ENCODE measurements at places on chromosomes 7 and 10. TPM values are rescaled to one million over a fixed set of nuclear protein-coding genes. Genes with fewer than 3 reads are reported as not detected.

The PTPRZ1 gene
- 0.27 TPM for total RNA-seq

DNA sequence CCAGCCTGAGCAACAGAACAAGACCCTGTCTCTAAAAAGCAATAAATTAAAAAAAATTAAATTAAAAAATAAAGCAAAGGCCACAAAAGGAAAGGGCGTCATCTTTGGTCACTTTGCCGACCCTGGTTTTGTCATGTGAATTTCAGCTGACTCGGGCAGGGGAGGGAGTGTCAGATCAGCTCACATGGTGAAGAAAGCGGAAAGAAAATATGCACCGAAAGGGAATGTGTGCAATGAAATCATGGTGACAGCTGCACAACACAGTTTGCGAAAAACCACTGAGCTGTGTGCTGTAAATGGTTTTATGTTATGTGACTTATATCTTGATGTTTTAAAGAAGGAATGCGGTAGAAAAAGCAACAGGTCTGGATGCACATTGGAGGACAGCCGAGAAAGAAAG lies 39.8 kb downstream of the RCC1L start:
- no peak overlapping the region for H3K27ac ChIP-seq
- H3K36me3 ChIP-seq = no peaks in the 10 kb centered on the region
- no peak for DNase-seq
- H3K4me3 ChIP-seq = no peak overlapping the region
- no peaks in the 10 kb centered on the region for H3K4me1 ChIP-seq

DNA sequence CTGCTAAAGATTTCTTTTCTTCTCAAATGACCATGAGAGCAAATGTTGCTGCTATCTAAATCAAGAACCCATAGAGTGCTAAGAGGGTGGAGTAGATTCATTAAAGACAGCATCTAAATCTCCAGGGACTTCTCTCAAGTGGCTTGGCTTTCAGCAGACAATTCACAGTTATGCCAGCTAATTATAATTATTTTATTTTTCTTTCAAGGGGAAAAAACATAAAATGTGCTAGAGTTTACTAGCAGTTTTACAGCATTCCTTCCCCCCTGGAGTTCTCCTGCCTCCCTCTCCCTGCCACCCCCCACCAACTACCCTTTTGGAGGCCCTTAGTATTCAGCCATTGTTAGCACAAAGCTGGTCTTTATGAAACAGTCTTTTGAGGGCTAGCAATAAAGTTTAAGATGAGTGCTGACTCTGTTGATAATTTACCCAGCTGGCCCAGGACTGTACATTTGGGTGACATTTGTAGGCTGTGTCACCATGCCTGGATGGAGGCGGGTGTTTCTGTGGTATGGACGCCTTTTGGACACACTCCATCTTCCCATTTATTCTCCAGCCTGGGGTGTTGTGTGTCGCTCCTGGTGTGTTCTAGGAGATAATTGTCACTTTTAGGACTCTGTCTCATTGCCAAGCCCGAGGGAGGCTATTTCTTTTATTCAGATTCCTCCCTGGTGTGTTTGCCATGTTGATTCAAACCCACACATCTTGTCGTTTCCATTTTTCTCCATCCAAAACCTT lies 160.2 kb downstream of the CREB5 start:
- DNase-seq = no peak
- no peaks in the 10 kb centered on the region for H3K4me1 ChIP-seq
- H3K36me3 ChIP-seq = no peaks in the 10 kb centered on the region
- no peaks in the 10 kb centered on the region for H3K27me3 ChIP-seq
- H3K4me3 ChIP-seq = no peak overlapping the region

- no peak overlapping the region for H3K4me3 ChIP-seq
- H3K36me3 ChIP-seq = no peaks in the 10 kb centered on the region
- no peaks in the 10 kb centered on the region for H3K27me3 ChIP-seq
- DNase-seq = no peak
Observed at GRCh38 chr10:22856444-22857074, 71.3 kb upstream of the ARMC3 start.

DNA sequence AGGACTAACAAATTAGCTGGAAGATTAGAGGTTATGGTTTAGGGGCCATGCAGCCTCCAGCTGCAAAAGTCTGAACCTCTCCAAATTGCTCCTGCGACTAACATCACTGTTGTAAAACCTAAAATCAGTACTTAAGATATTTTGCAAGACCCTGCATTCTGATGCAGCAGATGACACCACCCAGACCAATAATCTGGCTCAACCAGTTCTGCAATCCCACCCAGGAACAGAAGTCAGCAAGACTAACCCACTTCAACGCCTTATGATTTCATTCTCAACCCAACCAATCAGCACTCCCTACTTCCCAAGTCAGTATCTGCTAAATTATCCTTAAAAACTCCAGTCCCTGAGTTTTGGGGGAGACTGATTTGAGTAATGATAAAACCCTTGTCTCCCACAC lies 250.8 kb upstream of the MBL2 start:
- no peaks in the 10 kb centered on the region for H3K36me3 ChIP-seq
- no peak for DNase-seq
- H3K4me3 ChIP-seq = no peak overlapping the region
- no peaks in the 10 kb centered on the region for H3K27me3 ChIP-seq
- H3K27ac ChIP-seq = no peak overlapping the region
- H3K4me1 ChIP-seq = no peaks in the 10 kb centered on the region

- H3K27ac ChIP-seq = no peak overlapping the region
- peaks cover 16% of the 10 kb centered on the region for H3K27me3 ChIP-seq
- H3K4me3 ChIP-seq = no peak overlapping the region
- H3K36me3 ChIP-seq = no peaks in the 10 kb centered on the region
- peaks cover 7% of the 10 kb centered on the region for H3K4me1 ChIP-seq
- no peak for DNase-seq
Observed at GRCh38 chr7:98874942-98875341, 3.4 kb upstream of the TRRAP start.

DNA sequence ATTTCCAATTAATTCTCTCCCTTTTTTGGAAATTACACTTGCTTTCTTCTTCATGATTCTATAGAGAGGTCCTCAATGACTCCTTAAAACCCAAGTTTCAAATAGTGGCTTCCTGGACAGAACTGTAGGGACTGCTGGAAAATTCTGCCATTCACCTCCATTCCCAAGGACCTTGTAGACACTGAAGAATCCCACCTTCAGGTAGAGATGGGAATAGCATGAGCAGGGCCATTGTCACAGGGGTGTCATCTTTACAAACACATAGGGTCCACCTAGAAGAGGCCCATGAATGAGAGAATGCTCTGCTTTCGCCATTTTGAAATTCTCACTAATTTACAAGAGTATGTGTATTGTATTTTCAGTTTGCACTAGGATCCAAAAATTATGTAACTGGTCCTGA lies 701.7 kb upstream of the CELF2 start:
- H3K27ac ChIP-seq = no peak overlapping the region
- no peak overlapping the region for H3K4me3 ChIP-seq
- no peaks in the 10 kb centered on the region for H3K36me3 ChIP-seq
- DNase-seq = no peak

DNA sequence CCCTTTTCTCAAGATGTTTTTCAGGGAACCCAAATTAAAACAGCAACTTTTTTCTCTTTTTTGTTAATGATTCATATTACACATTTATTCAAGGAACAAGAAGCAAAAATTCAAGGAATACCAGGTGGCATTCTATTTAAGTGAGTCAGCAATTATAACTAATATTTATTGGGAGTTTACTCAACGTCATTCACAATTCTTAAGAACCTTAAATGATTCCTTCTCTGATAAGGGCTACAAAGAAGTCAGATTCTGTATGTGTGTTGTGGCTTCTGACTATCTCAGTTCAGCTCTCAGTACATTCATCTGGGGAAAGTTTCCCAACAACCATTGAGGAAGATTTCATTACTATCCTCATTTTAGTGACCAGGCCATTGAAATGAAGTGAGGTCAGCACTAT lies 470.7 kb upstream of the AKR1E2 start:
- peaks cover 7% of the 10 kb centered on the region for H3K4me1 ChIP-seq
- H3K4me3 ChIP-seq = no peak overlapping the region
- H3K27ac ChIP-seq = no peak overlapping the region
- no peaks in the 10 kb centered on the region for H3K27me3 ChIP-seq
- H3K36me3 ChIP-seq = no peaks in the 10 kb centered on the region

The CHCHD2 gene
- 712 TPM for total RNA-seq

The CLEC2L gene
- total RNA-seq = not detected

DNA sequence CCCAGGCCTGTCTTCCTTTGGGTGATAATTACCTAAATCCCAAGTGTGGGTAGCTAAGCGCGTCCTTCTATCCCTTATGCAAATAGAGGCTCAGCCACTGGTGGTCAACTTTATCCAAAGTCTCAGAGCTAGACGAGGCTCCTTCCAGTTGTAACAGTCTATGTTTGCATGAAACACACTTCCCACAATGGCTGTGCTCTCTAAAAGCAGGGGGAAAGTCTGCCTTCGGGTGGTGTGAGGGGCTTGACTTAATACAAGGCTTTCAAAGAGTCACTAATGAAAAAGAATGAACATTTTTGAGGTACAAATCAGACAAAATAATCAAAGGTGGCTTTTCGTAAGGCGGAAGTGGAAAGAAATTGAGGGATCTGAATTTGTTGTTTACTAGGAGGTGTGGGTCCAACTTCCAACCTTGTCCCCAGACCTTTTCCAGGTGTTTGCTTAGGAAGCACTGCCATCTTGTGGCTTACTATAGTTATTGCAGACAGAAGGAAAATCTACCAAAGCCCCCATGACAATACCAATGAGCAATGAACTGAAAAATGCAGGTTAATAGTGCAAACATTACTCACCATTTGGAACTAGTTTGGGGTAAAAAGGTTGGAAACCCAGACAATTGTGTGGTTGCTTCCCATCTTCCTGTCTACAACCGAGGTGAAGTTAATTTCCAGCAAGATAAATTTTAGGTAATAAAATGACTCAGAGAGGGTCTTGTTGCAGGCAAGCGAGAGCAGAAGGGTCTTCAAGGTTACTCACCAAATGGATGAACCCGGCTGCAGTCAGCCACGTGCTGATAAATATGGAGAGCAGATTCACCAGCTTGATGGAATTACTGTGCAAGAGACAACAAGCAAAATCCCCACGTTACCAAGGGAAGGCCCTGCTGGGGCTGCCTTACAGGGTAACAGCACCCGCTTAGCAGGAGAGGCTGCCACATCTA lies 525.7 kb downstream of the KCNMA1 start:
- H3K36me3 ChIP-seq = no peaks in the 10 kb centered on the region
- no peak for DNase-seq
- no peak overlapping the region for H3K4me3 ChIP-seq
- no peaks in the 10 kb centered on the region for H3K4me1 ChIP-seq

- no peaks in the 10 kb centered on the region for H3K27me3 ChIP-seq
- H3K27ac ChIP-seq = no peak overlapping the region
- H3K4me1 ChIP-seq = peaks cover 6% of the 10 kb centered on the region
- H3K4me3 ChIP-seq = no peak overlapping the region
Observed at GRCh38 chr10:113015201-113015600, 65.2 kb downstream of the TCF7L2 start.

DNA sequence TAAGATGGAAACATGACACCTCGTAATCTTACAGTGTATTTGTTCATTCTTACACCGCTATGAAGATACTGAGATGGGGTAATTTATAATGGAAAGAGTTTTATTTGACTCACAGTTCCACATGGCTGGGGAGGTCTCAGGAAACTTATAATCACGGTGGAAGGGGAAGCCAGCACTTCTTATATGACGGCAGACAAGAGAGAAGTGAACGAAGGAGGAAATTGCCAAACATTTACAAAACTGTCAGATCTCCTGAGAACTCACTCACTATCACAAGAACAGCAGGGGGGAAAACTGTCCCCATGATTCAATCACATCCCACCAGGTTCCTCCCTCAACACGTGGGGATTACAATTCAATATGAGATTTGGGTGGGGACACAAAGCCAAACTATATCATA lies 282.3 kb downstream of the HGF start:
- DNase-seq = no peak
- H3K36me3 ChIP-seq = no peaks in the 10 kb centered on the region
- H3K27me3 ChIP-seq = no peaks in the 10 kb centered on the region
- no peak overlapping the region for H3K27ac ChIP-seq

The TSPAN33 gene
- 13.8 TPM for total RNA-seq

- H3K4me3 ChIP-seq = no peak overlapping the region
- H3K36me3 ChIP-seq = no peaks in the 10 kb centered on the region
- no peak overlapping the region for H3K27ac ChIP-seq
- H3K4me1 ChIP-seq = no peaks in the 10 kb centered on the region
- H3K27me3 ChIP-seq = no peaks in the 10 kb centered on the region
Observed at GRCh38 chr7:33156441-33156840, 27.1 kb downstream of the BBS9 start.

DNA sequence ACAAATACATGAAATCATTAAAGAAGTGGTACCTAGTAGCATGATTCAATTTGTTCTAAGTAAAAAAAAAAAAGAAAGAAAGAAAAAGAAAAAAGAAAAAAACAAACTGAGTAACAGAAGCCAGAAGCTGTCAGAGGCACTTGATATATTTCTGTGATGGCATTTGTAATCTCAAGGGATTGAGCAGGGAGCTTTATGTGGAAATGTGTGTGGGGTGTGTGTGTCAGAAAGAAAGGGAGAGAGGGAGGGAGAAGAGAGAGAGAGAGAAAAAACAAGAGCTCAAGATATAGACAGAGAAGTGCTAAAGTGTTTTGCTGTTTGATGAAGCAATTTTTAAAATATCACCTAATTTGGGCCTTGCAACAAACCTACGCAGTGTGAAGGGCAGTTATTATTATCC lies 357.6 kb upstream of the PCDH15 start:
- H3K27ac ChIP-seq = no peak overlapping the region
- H3K36me3 ChIP-seq = no peaks in the 10 kb centered on the region
- H3K4me1 ChIP-seq = no peaks in the 10 kb centered on the region
- no peak overlapping the region for H3K4me3 ChIP-seq
- DNase-seq = peak; percentile 21

GRCh38 chr10:117136391-117136975 lies 1.6 kb downstream of the VAX1 start:
- no peak overlapping the region for H3K27ac ChIP-seq
- no peaks in the 10 kb centered on the region for H3K36me3 ChIP-seq
- peaks cover 22% of the 10 kb centered on the region for H3K4me1 ChIP-seq
- peaks cover 94% of the 10 kb centered on the region for H3K27me3 ChIP-seq

DNA sequence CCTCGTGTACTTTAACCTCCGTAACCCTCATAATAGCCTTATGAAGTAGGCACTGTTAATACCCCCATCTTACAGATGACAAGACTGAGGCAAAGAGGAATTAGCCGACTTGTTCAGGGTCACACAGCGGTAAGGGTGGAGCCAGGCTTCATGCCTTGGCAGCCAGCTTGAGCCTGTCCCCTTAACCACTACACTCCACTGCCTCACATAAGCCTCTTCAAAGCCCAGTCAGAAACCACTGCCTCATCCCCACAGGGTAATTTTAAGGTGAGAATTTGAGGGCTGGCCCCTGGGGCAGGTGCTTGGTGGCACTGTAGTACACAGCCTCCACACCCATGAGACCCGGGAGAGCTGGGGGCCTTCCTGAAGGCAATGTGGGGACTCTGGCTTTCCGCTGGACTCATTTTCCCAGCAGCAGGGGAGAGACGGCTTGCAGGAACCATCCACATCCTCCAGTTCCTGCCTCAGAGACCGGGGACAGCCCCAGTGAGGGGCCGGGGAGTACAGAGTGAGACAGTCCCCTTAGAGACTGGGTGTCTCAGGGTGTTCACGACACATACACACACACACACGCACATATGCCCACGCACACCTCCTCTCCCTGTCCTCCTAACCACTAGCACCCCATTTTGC lies 7.6 kb upstream of the C10orf105 start:
- peaks cover 26% of the 10 kb centered on the region for H3K4me1 ChIP-seq
- no peak overlapping the region for H3K4me3 ChIP-seq
- H3K27ac ChIP-seq = peak overlapping the region; percentile 70
- no peaks in the 10 kb centered on the region for H3K36me3 ChIP-seq

GRCh38 chr7:12670000-12670729 lies 17.3 kb upstream of the ARL4A start:
- H3K27ac ChIP-seq = no peak overlapping the region
- no peak overlapping the region for H3K4me3 ChIP-seq
- DNase-seq = no peak
- no peaks in the 10 kb centered on the region for H3K36me3 ChIP-seq
- no peaks in the 10 kb centered on the region for H3K4me1 ChIP-seq
